ENCODE measurements at places on chromosomes 6 and 20.

DNA sequence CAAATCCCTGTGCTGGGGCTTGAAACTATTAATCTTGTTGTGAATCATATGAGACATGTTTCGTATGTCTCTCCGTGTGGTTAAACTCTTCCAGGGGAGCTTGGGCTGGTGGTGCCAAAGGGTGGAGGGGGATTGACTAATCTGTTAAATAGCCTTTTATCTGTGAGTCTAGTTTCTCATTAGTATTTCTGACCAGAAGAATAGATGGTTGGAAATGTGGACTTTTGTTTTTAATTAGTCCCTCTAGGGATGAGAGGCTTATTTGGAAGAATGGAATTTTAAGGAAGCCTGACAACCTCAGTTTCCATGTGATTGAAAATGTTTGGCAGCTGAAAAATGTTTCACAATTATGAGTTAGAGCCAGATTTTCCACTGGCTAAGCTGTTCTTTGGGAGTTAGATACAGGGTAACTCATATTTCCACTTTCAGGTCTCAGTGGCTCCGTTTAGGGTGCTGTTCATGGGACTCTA lies 117.3 kb downstream of the BCKDHB start:
- no peak for DNase-seq

DNA sequence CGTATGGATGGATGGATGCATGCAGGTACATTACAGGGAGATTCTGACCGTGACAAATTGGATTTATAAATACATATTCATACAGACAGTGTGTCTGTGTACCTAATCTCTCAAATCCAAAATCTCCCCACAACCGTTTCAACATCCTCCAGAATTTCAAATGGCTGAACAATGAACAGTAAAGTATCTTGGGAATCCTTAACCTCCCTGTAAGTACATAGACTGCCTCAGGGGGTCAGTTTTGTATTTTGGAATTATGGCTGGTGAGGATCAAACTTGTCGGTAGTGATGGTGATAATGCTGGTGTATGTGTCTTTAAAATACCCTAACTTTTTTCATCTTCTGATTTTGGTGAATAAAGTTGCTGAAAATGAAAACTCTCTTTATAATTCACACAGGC lies 246.2 kb downstream of the FOXC1 start:
- DNase-seq: no peak

- no peak for DNase-seq
Measured at GRCh38 chr20:22826306-22827230, 208.5 kb upstream of the SSTR4 start.

GRCh38 chr6:56529594-56530191 lies 113.0 kb downstream of the DST start:
- DNase-seq: no peak

- no peak for DNase-seq
Measured at GRCh38 chr20:47189060-47189459, 167.4 kb downstream of the ZMYND8 start.

DNA sequence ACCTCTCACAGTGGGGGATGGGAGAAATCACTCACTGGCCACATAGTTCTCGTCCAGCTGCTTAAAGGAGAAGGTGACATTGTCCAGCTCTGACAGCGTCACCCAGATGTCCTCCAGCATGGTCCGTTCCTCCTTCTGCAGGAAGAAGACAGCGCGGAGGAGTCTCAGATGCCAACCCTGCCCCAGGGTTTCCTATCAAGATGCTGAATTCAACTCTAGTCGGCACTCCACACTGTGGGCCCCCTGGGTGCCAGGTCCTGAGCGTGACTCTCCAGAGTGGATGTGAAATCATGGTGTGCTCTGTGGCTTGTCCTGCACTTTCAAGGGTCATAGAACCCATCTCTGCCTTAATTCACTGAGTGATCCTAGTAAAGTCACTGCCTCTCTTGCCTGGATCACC lies 193.2 kb downstream of the PREX1 start:
- DNase-seq: no peak

DNA sequence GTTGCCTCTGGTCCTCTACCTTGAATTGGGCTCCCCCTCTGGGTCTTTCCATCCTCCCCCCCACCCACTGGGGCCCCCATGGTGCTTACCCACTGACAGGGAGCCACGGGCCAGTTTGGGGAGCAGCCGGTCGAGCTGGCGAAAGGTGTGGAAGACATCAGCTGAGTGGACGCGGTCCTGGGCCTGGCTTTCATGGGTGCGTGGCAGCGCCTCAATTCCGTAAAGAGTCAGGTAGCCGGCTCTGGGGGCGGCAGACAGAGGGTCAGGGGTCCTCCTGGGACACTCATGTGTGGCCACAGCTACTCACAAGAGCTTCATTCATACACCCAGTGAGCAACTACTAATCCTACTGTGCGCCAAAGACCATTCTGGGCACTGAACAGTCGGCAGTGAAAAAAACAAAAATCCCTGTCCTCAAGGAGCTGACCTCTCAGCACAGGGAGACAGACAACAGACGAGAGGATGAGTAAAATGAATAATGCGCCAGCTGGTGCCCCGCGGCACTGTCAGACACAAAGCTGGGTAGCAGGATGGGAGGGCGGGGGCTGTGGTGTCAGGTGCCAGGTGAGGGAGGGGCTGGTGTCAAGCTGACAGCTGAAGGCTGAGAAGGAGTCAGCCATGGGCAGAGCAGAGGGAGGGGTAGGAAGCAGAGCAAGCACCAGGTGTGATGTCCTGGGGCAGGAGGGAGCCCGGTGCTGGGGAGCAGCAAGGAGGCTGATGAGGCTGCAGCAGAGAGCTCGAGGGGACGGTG lies 28.3 kb downstream of the PTGIS start:
- DNase-seq: no peak

DNA sequence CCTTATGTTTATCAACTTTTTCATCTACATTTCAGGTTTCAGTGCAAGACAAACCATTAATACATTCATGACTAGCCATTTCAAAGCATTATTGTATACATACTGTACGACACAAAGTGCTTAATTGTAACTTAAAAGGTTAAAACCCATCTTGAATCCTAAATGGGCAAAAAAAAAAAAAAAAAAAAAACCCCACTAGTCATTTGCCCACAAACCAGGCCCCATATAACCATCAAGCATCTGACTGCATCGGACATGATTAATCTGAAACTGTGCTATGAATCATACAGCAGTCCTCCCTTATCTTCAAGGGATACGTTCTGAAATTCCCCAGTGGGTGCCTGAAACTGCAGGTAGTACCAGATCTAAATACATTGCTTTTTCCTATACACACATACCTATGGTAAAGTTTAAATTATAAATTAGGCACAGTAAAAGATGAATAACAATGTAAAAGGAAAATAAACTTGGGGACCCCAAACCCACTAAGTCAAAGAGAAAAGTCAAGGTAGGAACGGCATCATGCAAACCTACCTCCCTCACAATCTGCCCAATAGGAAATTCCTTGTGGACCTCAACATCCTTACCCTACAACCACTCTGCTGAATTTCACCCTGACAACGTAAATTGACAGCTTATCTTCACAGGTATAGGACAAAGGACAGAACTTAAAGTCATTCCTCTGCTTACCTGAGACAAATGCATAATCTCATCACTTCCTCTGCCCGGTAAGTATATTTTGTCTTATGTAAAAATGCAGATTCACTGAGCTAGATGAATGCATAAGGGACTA lies 14.3 kb downstream of the B4GALT5 start:
- no peak for DNase-seq

- DNase-seq: no peak
Measured at GRCh38 chr6:34059136-34059731, 86.7 kb downstream of the GRM4 start.

- no peak for DNase-seq
Measured at GRCh38 chr6:154429711-154430110, 73.1 kb upstream of the IPCEF1 start.

- DNase-seq: no peak
Measured at GRCh38 chr6:2853769-2854395, 12.2 kb upstream of the SERPINB1 start.

- no peak for DNase-seq
Measured at GRCh38 chr6:48754641-48755040, 643.6 kb upstream of the PTCHD4 start.

DNA sequence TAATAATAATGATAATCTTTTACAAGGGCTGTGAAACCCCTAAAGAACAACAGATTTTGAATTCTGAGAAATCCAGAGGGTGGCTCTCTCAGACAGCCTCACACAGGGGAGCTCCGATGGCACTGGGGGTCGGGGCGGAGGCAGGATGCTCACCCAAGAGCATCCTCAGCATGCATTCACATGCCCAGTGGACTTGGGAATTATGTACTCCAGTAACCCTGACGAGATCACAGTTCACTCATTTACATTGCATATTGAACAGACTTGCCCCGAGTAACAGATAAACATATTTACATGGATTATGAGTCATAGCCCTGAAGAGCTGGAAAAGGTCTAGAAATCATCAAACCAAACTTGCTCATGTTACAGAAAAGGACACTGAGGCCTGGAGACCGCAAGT lies 482.7 kb upstream of the JARID2 start:
- DNase-seq: no peak

GRCh38 chr6:131640576-131640975 lies 3.5 kb downstream of the ENPP3 start:
- DNase-seq: no peak

GRCh38 chr20:47865912-47866311 lies 80.6 kb upstream of the SULF2 start:
- no peak for DNase-seq

- no peak for DNase-seq
Measured at GRCh38 chr6:116812051-116812650, 16.7 kb downstream of the GPRC6A start.

GRCh38 chr20:62590309-62591121 lies 51.8 kb upstream of the SLCO4A1 start:
- DNase-seq: no peak

GRCh38 chr6:149806127-149806526 lies 56.6 kb downstream of the PCMT1 start:
- no peak for DNase-seq

DNA sequence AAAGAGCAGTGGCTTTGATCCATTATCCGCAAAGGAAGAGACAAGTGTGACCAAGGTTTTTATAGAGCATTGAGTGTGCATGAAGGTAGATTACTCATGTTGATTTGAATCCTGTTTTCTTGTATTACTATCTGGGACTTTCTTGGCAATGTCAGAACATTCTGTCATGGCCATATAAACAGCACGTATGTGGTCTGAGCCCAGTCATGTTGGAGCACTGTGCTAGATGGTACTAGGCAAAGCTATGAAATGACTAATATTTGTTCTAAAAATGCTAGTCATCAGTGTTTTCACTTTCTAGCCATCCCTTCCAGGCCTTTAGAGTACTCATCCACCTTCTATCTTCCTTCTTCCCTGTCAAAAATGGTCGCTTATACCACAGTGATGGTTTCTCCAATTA lies 278.6 kb upstream of the FLRT3 start:
- DNase-seq: no peak

- peak; percentile 82 for DNase-seq
Measured at GRCh38 chr6:148358196-148358785, 15.7 kb downstream of the SASH1 start.

DNA sequence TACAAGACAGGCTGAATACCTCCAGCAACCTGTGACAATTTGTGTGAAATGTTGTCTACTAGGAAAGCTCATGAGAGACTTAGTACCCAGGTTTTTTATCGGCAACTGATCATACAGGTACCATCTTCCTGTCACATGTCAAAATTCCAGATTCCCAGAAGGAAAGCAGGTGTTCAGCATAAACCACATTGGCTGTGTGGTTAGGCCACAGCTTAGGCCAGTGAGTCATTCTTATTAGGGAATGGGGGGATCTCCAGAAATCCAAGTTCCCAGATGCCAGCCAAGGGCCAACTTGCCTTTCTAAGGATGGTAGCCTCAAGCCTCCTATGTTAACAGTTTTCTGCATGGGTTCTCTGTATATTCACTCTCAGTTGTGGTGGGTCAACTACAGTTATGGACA lies 65.9 kb downstream of the FAM184A start:
- DNase-seq: no peak

GRCh38 chr20:56987986-56988385 lies 278.5 kb downstream of the BMP7 start:
- DNase-seq: no peak

GRCh38 chr6:33547499-33547898 lies 32.6 kb downstream of the BAK1 start:
- no peak for DNase-seq

Data from tibial nerve (tissue), 4 donors.